ENCODE measurements at places on chromosomes 1 and 21.

GRCh38 chr1:41670217-41670957 lies 185.9 kb upstream of the EDN2 start:
- DNase-seq, result peak; percentile 66

DNA sequence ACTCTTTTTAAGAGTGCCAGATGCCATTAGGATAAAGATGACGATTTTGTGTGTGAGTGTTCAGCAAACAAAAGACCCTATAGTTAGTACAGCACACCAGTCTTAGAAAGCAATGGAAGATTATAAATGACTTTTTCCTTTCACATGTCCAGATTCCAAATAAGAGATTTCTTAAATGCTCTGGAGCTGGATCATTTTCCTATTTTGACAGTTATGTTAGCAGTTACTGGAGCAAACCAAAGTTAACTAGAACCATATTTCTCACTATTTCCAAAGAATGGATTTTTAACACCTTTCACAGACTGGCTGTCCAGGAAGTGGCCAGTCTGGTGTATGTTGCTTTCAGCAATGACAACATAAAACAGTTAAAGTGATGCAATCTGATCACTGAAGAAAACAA lies 905.8 kb upstream of the ADGRL2 start:
- DNase-seq, result no peak

DNA sequence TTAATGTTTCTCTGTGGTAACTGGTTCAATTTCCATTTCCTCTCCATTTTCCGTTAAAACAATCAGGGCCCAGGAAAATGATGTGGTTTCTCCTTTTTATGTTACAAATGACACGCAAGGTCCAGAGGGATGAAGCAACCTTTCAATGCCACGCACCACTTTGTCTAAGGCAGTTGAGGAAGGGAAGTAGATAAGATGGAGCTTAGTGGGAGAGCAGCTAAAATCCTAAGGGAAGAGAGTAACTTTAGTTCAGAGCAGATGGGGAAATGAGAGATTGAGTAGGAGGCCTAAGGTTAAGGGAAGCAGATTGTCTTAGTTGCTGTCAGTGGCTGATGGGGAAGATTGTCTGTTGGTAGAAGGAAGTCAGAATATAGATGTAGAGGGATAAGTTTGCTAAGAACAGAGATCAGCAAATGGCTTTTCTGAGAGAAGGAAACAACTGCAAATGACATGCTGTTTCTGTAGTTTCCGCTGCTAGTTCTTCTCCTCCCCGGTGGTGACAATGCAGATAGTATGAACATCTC lies 660 bp downstream of the CD1C start:
- DNase-seq, result no peak

DNA sequence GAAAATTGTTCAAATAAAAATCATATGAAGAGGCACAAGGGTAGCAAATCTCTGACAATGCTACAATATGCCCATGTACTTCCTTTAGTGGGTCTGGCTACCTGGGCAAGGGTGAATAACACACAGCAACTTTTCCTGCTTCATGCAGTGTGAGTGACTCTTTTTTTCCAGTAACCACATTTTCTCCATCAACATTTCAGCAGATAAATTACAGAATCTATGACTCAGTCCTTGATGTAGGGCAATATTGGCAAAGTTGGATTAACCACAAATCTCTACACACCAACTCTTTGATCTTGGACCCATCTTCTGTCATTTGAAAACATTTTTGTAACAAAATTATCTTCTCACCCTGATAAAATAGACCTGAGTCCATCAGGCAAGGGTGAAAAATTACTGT lies 31.7 kb downstream of the ERICH3 start:
- no peak for DNase-seq

DNA sequence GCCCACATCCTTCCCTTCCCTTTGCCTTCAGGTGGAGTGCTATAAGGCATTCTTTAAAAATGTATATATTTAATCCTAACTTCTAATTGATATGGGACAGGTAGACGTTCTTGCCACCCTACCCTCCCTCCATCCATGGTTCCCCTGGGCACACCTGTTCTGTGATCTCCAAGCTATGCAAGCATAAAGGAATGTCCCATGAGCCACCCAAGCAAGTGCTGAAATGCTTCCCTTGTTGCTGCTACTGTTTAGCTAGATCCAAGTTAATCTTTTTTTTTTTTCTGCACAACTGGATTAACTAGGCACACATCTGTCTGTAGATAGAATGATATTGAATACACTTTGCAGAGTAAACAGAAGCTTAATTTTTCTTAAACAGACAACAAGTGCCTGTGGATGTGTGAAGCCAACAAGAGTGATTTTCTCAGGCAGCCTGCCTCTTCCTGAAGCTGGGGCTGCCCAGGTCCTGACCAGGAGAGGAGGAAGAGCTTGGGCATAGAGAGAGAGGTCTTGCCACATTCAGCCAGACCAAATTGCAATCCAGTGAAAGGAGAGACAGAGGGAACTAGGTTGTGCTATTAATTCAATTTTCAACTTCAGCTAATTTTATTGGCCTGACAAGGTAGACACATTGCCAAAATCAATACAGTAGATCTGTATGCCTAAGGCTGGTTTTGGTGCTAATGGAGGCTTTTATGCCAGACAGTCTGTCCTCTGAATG lies 28.2 kb upstream of the ATP1B1 start:
- DNase-seq, result no peak

DNA sequence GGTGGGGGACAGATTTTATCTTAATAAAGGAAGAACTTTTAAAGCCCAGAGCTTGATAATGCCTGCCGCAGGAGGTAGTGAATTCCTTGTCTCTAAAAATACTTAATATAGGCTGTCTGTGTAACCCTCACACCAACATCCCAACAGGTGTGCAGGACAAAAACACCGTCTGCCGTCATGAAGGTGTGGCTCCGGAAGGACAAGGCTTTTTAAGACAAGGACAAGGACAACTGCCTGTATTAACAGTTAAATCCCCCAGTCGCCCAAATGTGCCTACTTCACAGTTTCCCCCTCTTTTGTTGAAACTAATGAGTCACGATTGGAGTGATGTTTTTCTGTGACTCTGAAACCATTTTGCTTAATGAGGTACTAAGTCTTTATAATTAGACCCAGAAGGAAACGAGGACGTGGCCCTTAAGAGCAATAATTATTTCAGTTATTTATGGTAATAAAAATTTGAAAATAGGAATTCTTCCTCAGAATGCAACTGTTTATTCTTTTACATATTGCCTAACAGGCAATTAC lies 27.3 kb upstream of the SPATA6 start:
- DNase-seq, result no peak

DNA sequence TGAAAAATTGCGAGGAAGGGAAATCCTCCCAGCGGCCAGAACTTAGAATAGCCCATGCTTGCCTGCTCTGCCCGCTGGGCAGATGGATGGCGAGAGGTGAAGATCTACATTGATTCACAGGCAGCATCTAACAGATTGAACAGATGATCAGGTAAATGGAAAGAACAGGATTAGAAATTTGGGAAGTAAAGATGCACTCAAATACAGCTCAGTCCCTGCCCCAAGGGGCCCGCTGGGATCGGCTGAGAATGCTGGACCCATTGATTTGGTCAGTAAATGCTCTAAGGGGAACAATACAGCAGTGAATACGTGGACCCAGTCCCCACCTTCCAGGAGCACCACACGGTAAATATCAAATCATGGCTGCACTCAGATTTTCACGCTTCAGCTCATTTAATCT lies 248.2 kb downstream of the MATN1 start:
- no peak for DNase-seq

DNA sequence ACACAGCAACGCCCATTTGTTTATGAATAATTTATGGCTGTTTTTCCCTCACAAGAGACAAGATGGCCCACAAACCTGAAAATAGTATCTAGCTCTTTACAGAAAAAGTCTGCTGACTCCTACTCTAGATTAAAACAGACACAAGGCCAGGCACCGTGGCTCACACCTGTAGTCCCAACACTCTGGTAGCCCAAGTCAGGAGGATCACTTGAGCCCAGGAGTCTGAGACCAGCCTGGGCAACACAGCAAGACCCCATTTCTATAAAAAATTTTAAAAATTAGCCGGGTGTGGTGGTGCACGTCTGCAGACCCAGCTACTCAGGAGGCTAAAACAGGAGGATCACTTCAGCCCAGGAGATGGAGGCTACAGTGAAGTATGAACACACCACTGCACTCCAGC lies 34.6 kb downstream of the LUZP1 start:
- DNase-seq, result no peak

GRCh38 chr1:172601046-172601630 lies 57.8 kb upstream of the FASLG start:
- DNase-seq, result no peak

DNA sequence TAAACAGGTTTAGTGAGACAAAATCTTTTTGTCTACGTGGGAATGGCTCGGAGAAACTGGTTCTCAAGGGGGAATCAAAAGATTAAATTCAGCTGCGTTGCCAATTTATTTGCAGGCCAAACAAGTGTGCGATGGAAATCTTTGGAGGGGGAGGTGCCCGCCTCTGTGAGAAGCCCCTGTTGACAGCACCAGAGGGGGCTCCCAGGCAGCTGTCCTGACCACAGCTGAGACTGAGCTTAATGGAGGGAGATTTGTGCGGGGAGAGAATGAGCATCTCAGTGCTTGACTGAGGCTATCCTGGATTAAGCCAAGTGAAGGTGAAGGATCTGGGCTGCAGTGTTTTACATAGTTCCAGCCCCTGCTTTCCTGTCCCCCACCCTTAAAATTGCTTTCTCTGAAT lies 169.7 kb downstream of the ATG4C start:
- no peak for DNase-seq

DNA sequence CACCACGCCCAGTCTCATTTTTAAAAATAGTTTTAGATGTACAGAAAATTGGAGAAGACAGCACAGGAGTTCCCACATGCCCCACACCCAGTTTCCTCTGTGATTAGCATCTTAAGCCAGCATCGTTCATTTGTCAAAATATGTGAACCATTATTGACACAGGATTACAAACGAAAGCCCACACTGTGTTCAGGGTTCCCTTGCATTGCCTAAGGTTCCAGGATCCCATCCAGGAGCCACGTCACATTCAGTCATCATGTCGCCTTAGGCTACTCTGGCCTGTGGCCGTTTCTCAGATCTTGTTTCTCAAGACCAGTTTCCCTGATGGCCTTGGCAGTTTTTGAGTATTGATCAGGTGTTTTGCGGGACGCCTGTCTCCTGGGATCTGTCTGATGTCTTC lies 34.7 kb upstream of the TNFRSF1B start:
- no peak for DNase-seq

- DNase-seq, result no peak
Observed at GRCh38 chr1:162285149-162285561, 91.5 kb downstream of the SPATA46 start.

DNA sequence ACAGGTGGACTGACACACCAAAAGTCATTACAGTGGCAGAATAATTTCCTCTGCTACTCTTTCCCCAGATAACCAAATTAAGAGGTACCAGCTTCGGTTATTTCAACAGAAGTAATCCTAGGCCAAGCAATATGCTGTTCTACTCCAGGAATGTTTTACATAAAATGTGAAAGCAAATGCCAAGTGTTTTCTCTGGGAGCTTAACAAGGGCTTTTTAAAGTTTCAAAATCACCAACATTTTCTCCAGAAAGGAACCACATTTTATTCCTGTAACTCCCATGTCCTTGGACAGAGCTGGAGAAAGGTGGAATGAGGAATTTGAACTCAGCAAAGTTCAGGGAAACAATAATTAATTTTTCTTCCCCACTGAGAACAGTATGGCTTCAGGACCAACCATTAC lies 27.2 kb downstream of the CNN3 start:
- no peak for DNase-seq

DNA sequence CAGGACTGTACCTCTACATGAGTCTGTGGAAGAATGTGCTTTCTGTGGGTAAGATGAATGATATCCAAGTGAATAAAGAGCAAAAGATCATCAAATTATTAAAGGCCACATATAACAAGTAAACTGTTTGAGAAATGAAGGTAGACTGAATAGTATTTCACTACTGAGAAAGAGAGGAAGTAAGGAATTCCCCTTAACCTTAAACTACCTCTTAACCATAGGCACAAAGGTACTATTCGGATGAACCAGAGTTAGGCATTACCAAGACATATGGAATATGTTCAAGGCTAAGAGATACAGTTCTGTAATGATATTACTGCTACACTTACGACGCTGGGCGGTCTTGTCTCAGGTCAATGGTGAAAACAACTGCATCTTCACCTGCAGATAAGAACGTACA lies 25.5 kb downstream of the DCAF8 start:
- no peak for DNase-seq

DNA sequence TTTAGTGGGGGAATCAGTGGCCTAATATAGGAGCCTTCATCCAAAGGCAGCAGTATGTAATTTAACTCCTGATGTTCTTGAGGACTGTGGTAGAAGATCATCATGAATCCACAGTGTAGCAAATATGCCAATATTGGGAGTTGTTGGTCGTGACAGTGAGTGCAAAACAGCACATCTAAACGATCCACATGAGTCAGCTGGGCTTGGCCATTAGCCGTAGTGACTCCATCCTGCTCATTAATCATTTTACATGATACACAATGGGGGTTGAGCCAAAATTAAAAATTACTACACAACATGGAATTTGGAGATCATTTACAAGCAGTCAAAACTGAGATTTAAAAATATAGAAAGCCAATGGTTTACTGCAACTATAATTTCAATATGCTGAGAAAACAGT lies 653.9 kb upstream of the CAMK1G start:
- no peak for DNase-seq

DNA sequence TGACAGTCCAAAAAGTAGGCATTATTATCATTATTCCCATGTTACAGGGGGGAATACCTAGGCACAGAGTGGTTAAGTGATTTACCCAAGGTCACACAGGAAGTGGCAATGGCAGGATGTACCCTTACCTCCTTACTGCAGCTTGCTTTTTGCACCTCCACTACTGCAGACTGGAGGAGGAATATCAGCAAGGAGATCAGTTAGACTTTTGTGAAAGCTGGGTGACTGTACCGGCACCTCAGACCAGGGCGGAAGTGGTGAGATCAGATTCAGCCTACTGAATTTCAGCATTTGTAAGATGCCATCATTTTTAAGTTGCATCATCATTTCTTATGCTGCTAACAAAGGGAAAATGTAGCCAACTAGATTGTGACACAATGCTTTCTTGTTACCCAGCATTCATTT lies 4.5 kb downstream of the ADARB1 start:
- peak; percentile 85 for DNase-seq

GRCh38 chr1:27795601-27796000 lies 22.6 kb downstream of the STX12 start:
- DNase-seq, result no peak

GRCh38 chr1:91872559-91873081 lies 13.3 kb downstream of the TGFBR3 start:
- peak; percentile 57 for DNase-seq

DNA sequence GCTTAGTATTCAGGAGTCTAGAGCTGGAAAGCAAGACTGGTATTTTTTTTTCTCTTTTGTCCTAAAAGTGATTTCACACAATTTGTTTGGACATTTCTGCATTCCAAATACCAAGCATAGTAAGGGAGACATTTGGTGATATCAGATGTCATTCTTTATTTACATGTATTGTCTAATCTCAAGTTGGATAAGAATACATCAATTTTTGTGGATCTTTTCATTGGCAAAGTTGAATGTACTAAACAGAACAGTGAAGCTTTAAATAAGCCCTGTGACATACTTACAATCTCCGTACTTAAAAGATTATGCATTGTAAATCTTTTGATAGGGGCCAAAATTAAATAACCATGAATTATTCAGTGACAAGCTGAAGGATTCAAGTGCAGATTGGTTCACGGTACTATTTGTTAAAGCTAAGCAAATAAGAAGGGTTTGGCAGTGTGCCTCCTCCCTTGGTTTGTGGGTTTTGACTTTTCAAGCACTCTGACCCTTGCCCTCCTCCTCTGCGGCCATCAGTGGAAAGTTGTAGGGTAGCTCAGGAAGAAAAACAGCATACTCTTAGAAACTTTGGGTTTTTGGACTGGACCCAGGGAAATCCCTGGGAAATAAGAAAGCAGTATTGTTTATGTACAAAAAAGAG lies 663.7 kb downstream of the ADGRL2 start:
- no peak for DNase-seq

GRCh38 chr1:192448026-192448578 lies 127.5 kb upstream of the RGS1 start:
- DNase-seq, result no peak
